ENCODE measurements at places on chromosomes 2 and 18.

DNA sequence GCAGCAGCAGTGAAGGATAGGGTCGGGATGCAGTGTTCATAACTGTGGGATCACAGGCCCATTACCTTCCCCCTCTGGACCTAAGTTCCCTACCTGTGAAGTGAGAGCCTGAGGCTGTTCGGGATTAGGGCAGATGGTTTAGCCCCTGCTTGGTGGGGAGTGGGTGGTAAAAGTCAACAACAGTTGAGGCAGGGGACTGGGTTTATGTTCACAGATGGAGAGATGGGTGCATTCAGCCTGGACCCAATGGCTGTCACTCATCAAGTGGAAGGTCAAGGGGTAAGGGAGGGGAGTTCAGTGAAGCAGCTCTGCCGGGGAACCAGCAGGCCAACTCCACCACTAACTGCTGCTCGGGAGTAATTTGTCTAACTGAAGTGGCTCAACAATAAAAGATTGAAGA is 180.4 kb downstream of the FAM210A start:
- H3K36me3 ChIP-seq: no peaks in the 10 kb centered on the region
- no peaks in the 10 kb centered on the region for H3K27me3 ChIP-seq
- no peak overlapping the region for H3K4me3 ChIP-seq
- ATAC-seq: no peak
- H3K4me1 ChIP-seq: no peaks in the 10 kb centered on the region

DNA sequence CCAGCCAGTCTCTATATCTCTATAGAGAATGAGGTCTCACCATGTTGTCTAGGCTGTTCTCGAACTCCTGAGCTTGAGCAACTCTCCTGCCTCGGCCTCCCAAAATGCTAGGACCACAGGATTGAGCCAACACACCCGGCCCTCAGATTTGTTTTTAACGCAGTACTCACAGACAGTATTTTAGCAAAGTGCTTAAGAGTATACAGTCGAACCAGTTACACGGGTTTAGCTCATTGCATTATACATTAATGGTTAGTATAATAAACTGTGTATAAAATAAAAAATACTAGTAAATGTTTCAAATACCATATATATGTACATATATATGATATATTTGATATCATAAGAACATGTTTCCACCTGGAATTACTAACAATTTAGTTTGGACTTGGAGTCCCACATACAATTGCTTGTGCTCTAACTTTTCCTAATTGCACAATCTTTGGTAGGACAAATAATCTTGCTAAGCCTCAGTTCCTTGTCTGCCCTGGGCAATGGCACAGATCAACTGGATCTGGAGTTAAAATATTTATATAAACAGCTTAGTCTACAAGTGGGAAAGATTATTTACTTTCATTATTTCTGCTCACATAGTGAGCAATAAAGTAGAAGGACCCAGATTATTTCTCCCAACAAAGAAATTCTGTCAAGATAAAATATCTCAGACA is 508.9 kb upstream of the LRATD1 start:
- no peak for ATAC-seq
- H3K4me1 ChIP-seq: no peaks in the 10 kb centered on the region
- no peak overlapping the region for H3K27ac ChIP-seq
- H3K36me3 ChIP-seq: no peaks in the 10 kb centered on the region
- H3K4me3 ChIP-seq: no peak overlapping the region

- H3K4me1 ChIP-seq: no peaks in the 10 kb centered on the region
- H3K4me3 ChIP-seq: no peak overlapping the region
Measured at GRCh38 chr2:1767939-1768691, 23.8 kb upstream of the PXDN start.

DNA sequence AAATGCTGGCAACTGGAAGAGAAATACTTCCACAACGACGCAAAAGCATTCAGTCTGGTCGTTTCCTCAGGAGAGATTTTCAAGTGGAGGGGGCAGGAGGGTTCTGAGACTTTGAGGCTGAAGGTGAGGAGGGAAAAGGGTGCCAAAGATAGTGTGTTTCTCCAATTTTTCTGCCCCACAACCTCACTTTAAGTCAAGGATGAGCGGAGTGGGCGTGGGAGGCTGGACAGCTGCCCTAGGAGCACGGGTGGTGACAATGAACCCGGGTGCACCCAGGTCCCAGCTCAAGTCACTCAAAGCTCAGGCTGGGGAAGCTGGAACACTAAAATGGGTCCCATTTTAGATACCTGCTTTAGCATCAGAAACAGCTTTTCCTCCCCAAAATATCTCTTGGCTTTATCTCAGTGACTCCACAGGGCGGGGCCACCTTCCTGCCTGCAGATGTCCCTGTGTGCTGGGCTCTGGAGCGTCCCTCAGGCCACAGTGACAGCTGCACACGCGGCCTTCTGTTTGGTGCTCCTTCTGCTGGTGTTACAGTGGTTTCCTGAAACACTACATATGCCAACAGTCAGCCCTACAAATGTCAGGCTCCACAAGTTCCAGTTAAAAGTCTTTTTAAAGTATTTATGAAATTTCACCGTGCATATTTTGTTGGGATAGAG is 1.4 kb upstream of the MBP start:
- H3K27ac ChIP-seq: no peak overlapping the region
- no peaks in the 10 kb centered on the region for H3K36me3 ChIP-seq
- peak overlapping the region; percentile 90 for H3K4me3 ChIP-seq
- peaks cover 22% of the 10 kb centered on the region for H3K27me3 ChIP-seq

Measured in gastroesophageal sphincter (tissue), 4 donors.